ENCODE measurements at places on chromosomes 4 and X.
A peak's percentile ranks its signal among the peaks of the same experiment; 100 is the strongest.

DNA sequence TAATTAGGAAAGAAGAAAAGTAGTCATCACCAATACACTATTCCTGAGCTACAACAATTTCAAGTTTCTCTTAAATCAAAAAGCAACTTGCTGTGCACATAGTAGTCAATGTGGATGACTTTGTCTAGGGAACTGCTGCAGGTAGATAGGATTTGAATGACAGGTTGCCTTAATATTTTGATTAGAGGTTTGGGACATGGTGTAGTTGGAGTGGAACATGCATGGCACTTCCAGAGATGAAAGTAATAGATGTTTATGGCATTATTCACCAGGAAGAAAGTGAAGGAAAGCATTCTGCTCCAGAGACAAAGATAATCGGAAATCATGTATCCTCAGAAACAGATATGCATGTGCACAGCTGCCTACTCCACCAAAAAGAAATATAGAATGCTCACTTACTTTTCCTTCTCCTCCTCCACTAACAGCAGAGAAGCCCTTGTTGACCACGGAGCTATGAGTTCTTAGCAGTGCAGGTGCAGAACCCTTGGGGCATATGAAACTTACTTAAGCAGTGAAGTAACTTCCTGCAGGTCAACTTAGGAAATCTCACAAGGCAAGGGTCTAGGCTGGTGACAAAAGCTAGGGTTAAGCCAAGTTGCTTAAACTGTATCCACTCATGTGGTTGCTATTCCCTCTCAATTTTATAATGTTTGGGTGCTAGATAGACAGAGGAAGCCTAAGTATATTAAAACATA lies 390.8 kb downstream of the HNRNPD start:
- no peak overlapping the region for H3K27ac ChIP-seq
- H3K27me3 ChIP-seq, result no peaks in the 10 kb centered on the region
- no peaks in the 10 kb centered on the region for H3K36me3 ChIP-seq
- no peak overlapping the region for H3K4me3 ChIP-seq

DNA sequence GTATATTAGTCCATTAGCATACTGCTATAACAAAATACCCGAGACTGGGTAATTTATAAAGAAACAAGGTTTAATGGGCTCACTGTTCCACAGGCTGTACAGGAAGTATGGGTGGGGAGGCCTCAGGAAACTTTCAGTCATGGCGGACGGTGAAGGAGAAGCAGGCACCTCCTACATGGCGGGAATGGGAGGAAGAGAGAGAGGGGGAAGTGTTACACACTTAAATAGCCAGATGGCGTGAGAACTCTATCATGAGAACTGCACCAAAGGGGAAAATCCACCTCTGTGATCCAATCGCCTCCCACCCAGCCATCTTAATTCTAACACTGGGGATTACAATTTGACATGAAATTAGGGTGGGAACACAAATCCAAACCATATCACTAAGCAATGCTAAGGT lies 98.9 kb upstream of the SH3RF1 start:
- no peaks in the 10 kb centered on the region for H3K27me3 ChIP-seq
- no peaks in the 10 kb centered on the region for H3K36me3 ChIP-seq
- no peak for DNase-seq
- no peak overlapping the region for H3K27ac ChIP-seq

- no peak overlapping the region for H3K27ac ChIP-seq
- H3K27me3 ChIP-seq, result no peaks in the 10 kb centered on the region
- no peaks in the 10 kb centered on the region for H3K36me3 ChIP-seq
- H3K4me1 ChIP-seq, result no peaks in the 10 kb centered on the region
Observed at GRCh38 chrX:39907964-39908661, 189.6 kb downstream of the BCOR start.

DNA sequence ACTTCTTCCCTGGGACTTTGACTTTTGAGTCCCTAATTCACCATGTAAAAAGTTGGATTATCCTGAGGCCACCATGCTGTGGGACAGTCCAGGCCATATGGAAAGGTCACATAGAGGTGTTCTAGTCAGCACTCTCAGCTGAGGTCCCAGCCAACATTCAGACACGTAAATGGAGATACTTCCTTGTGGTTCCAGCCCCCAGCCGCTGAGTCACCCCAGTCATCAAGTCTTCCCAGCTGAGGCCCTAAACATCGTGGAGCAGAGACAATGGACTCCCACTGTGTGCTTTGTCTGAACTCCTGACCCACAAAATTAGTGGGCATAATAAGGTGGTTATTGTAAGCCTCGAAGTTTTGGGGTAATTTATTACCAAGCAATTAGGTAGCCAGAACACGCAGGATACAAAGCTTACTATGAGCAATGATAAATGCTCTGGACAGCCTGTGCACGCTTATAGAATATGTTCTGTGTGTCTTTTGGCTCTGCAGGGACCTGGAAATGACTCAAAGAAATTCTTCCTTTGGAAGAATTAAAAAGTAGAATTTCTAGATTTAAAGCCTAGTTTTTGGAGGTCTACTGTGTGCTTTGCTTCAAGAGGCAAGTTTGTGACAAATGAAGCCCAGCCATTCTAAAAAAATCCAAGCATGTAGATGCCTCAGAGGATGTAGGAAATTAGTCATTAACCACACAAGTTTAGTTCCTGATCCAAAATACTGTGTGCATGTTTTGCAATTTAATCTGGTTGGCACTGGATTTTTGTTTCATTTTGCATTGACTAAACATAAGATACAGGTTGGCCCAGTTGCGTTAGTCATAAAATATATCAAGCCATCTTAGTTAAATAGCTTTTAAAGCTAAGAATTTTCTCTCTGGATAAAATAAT lies 33.2 kb upstream of the SLC9A7 start:
- H3K36me3 ChIP-seq, result no peaks in the 10 kb centered on the region
- H3K4me3 ChIP-seq, result no peak overlapping the region
- H3K27me3 ChIP-seq, result no peaks in the 10 kb centered on the region
- H3K4me1 ChIP-seq, result peaks cover 6% of the 10 kb centered on the region

DNA sequence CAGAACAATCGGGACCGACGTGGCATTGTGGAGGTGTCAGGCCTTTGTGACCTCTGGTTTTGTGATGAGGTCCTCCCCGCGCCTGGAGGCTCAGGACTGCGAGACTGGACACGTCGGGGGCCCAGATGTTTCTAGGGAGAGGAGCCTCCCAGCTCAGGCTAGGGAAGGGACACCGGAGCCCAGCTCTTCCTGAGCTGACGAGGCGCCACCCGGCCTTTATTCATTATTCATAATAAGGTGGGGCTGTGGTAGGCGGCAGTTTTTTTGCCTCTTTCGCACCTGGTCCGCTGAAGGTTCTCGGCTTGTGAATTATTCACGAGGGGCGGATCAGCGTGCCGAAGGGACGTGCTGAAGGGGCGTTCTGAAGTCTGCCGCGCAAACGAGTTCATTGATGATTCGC lies 2.3 kb upstream of the UBA1 start:
- no peak overlapping the region for H3K27ac ChIP-seq
- peaks cover 9% of the 10 kb centered on the region for H3K27me3 ChIP-seq
- DNase-seq, result peak; percentile 72
- H3K36me3 ChIP-seq, result peaks cover 7% of the 10 kb centered on the region

GRCh38 chrX:13863324-13863723 lies 46.4 kb upstream of the GPM6B start:
- no peak overlapping the region for H3K4me3 ChIP-seq
- no peaks in the 10 kb centered on the region for H3K36me3 ChIP-seq
- peak overlapping the region; percentile 83 for H3K27ac ChIP-seq
- no peak for DNase-seq

DNA sequence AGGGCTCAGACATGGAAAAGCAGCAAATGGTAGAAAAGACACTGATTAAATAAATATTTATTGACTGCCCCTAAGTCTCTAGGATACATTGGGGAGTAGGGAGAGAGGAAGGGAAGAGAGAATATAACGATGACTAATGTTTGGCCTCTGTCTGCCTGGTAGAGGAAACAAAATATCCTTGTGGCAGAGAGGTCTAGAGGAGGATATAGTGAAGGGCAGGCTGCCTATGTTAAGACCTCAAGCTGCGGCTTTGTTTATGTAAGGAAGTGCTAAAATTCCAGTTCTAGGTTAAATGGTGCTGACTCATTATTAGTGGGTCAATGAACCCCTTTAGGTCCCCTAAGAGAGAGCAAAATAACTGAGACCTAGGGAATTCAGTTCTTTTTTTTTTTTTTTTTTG lies 427.3 kb upstream of the FTHL17 start:
- no peak for DNase-seq
- no peaks in the 10 kb centered on the region for H3K36me3 ChIP-seq
- peak overlapping the region; percentile 78 for H3K27ac ChIP-seq
- H3K27me3 ChIP-seq, result no peaks in the 10 kb centered on the region
- H3K4me1 ChIP-seq, result no peaks in the 10 kb centered on the region

GRCh38 chr4:146155152-146155724 lies 20.3 kb upstream of the LSM6 start:
- H3K27me3 ChIP-seq, result no peaks in the 10 kb centered on the region
- DNase-seq, result no peak
- no peaks in the 10 kb centered on the region for H3K36me3 ChIP-seq

DNA sequence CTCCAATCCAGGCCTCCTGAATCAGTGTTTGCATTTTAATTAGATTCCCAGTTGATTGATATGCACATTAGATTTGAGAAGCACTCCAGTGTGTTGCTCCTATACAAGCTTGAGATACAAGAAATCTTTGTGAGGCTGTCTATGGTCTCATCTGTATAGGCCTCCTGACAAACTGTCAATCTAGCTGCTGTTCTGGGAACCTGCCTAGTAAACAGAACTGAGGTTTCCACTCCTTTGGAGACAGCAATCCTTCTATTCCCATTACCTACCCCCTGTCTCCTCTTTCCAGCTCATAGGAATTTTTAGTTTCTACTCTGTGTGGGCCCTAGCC lies 306.1 kb upstream of the EMCN start:
- no peaks in the 10 kb centered on the region for H3K36me3 ChIP-seq
- no peak overlapping the region for H3K27ac ChIP-seq
- H3K27me3 ChIP-seq, result no peaks in the 10 kb centered on the region
- H3K4me1 ChIP-seq, result no peaks in the 10 kb centered on the region
- no peak for DNase-seq

DNA sequence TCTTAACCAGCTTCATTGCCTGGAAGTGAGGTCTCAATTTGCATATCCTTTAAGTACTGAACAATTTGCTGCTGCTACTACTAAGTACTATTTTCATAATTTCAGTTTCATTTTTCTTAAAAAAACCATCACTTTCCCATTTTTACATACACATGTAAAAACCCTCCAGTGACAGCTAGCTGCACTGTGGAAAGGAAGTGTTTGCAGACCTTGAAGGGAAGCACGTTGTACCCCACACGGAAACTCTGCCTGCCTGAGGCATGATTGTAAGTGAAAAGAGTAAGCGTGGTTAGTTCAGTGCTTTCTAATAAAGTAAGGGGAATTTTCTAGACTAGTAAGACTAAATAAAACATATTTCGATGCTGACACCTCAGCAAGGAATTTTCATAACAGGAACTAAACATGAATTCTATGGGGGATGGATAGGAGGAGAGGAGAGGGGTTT lies 103.6 kb downstream of the RAPGEF2 start:
- H3K36me3 ChIP-seq, result peaks cover 12% of the 10 kb centered on the region
- H3K27me3 ChIP-seq, result no peaks in the 10 kb centered on the region
- H3K4me1 ChIP-seq, result peaks cover 6% of the 10 kb centered on the region
- no peak overlapping the region for H3K4me3 ChIP-seq

DNA sequence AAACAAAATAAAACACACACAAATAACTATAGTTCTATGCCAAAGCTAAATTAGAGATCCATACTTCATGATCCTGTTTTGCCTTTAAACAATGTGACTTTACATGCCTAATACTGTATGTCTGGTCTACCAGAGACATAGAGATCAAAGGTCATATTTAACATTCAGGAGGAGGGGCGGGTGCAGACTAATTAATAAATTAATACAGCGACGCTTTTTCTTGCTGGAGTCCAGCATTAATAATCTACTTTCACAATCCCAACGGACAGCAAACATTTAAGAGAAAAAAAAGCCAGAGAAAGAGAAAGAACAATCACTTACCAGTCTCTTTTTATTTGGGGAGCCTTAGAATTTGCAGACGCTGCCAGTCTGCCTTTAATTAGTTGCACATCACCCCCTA lies 509 bp downstream of the CXXC4 start:
- H3K27ac ChIP-seq, result peak overlapping the region; percentile 89
- peaks cover 8% of the 10 kb centered on the region for H3K4me1 ChIP-seq

DNA sequence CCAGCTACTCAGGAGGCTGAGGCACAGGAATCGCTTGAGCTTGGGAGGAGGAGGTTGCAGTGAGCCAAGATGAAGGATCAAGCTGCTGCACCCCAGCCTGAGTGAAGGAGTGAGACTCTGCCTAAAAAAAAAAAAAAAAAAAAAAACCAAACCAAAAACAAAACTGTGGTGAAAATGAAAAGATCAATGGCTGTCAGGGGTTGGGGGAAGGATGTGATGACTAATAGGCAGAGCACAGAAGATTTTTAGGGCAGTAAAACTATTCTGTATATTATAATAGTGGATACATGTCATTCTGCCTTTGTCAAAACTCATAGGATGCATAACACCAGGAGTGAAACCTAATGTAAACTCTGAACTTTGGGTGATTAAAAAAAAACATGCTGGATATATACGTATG lies 69.9 kb upstream of the ELOVL6 start:
- H3K27me3 ChIP-seq, result no peaks in the 10 kb centered on the region
- no peak for DNase-seq
- H3K4me3 ChIP-seq, result no peak overlapping the region
- H3K36me3 ChIP-seq, result no peaks in the 10 kb centered on the region
- H3K27ac ChIP-seq, result no peak overlapping the region
- no peaks in the 10 kb centered on the region for H3K4me1 ChIP-seq

- no peak overlapping the region for H3K4me3 ChIP-seq
- H3K4me1 ChIP-seq, result no peaks in the 10 kb centered on the region
- no peaks in the 10 kb centered on the region for H3K36me3 ChIP-seq
- DNase-seq, result no peak
- H3K27ac ChIP-seq, result no peak overlapping the region
- H3K27me3 ChIP-seq, result no peaks in the 10 kb centered on the region
Observed at GRCh38 chr4:26573389-26573794, 10.5 kb upstream of the TBC1D19 start.

DNA sequence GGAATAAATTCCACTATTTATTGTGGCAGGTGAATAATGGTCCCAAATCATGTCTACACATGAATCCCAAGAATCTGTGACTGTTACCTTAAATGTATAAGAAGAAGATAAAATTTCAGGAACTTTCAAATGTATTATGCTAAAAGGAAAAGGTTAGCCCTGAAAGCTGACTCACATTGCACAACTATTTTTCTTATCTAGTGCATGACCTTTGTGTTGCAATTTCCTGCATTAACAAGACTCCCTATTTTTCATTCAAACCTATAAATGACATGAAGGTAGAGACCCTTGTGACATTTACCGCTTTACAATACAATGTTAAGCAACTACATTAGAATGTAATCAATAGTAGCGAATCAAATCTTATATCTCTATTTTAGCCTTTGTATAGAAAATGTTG lies 36.7 kb downstream of the UBQLN2 start:
- H3K27me3 ChIP-seq, result no peaks in the 10 kb centered on the region
- H3K27ac ChIP-seq, result no peak overlapping the region
- no peaks in the 10 kb centered on the region for H3K4me1 ChIP-seq
- no peak for DNase-seq
- H3K36me3 ChIP-seq, result no peaks in the 10 kb centered on the region

- no peaks in the 10 kb centered on the region for H3K36me3 ChIP-seq
- H3K4me3 ChIP-seq, result no peak overlapping the region
- no peak for DNase-seq
- no peak overlapping the region for H3K27ac ChIP-seq
- no peaks in the 10 kb centered on the region for H3K27me3 ChIP-seq
Observed at GRCh38 chr4:41446391-41446790, 91.6 kb upstream of the LIMCH1 start.
